Aorta (tissue), 5 donors: ENCODE measurements at places on chromosomes 2 and 18.

DNA sequence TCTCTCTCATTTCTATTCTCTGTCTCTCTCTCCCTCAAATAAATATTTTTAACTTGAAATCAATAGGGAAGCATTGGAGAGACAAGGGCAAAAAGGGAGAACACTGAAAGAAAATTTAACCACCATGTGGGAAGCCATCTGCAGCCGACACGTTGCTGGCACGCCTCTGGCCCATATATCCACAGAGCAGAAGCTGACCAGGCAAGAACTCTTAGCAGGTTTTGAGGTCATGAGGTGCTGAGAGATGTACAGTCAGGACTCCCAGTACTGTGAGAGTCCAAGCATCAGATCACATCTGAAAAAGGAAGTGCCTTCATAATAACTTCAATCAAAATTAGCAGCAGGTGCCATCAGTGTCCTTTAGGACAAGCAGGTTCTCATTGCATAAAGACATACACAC lies 156.6 kb downstream of the AKAIN1 start:
- no peak for DNase-seq

DNA sequence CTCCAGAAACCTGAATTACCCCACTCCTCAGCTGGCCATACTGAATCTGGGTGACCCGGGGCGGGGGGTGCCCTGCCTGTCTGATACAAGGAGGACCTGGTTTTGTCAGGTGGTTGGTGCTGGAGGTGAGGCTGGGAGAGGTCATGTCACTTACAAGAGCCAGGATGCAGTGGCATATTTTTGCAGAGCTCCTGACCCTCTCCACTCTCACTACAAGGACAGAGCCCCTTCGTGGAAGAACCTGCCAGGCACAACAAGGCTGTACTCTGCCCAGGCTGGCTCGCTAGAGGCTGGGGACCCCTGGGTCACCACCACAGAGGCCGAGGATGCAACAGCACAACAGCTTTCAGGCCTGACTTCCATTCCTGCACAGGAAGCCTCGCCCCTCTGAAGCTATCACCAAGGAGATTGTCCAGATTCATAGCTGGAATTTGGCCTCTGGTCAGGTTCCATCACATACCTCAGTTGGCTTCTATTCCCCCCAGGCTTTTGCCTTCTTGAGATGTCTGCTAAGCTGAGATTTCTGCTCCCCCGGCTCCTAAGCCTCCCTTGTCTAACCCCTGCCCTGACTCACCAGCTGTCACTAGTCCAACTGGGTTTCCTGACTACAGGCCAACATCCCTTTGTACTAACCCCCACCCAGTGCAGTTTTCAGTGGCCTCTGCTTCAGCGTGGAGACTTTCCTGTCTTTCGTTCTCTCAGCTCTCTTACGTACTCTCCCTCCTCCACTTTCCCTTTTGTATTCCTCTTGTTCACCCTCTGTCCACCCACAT lies 132.5 kb upstream of the EPAS1 start:
- peak; percentile 87 for DNase-seq

DNA sequence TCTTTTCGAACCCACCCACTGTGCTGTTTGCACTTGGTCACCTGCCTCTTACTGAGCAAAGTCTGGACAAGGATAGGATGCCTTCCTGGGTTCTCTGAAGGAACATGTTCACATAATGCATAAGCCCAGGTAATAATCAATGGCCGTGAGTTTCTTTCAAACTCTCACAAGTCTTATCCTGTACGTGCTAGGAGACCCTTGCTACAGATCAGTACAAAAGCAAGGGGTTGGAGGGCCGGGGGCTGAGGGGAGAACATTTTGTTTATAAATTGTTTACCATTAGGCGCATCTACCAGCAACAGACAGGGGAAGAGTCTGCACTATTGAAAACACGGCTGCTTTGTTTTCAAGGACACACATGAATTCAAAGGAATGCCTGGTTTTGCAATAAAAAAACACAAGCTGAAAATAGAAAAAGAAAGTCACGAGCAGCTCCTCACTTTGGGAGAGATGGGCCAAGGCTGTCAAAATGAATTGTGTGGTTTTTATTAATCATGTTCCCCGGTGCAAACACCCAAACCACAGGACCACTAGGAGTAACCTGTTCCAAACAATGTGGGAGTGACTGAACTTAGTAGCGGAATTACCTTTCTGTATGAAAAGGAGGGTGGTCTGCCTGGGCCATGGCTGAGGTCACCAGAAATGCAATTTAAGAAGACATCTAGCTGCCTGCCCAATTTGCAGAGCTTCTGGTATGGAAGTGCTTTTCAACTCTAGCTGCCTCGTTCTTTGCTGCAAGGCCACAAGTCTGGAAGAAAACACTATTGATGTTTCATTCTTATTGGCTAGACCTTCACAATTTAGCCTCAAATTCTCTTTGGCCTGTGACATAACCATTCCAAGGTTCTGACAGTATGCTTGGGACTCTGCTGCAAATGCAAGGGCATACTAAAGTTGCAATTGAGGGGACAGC lies 73.5 kb downstream of the CCBE1 start:
- no peak for DNase-seq

GRCh38 chr18:68241881-68242280 lies 473.0 kb downstream of the TMX3 start:
- no peak for DNase-seq

GRCh38 chr2:84038866-84039265 lies 420.2 kb downstream of the SUCLG1 start:
- no peak for DNase-seq

DNA sequence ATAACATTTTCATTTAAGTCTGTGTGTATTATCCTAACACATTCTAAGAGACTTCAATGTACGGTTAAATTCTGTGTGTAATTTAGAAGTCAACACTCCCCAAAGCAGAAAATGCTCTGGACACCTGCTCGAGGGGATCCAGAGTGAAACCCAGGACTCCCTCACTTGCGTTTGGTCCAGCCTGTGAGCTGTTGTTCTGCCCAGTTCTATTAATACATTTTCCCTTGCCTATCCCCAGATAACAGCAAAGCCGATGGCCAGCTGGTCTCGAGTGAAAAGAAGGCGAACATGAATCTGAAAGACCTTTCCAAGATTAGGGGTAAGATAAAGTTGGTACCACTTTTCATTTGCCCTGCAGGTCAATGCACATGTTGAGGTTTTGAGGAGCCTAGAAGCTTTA lies 31.0 kb upstream of the SP100 start:
- no peak for DNase-seq

DNA sequence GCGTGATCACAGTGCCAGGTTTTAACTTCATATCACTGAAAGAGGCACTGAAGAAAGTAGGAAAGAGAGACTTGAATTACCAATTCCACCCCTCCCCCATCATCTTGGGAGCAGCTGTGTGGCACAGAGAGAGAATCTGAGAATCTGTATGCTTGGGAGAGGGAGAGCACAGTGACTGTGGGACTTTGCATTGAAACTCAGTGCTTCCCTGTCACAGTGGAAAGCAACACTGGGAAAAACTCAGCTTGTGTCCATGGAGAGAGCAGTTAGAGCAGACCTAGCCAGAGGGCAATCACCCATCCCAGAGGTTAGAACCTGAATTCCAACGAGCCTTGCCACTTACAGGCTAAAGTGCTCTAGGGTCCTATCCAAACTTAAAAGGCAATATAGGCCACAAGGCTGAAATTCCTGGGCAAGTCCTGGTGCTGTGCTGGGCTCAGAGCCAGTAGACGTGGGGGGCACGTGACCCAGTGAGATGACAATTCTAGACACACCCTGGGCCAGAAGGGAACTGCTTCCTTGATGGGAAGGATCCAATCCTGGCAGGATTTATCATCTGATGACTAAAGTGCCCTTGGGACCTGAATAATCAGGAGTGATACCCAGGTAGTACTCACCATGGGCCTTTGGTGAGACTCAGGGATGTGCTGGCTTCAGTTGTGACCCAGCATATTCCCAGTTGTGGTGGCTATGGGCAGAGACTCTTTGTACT lies 15.5 kb upstream of the ABCB11 start:
- no peak for DNase-seq

- DNase-seq, result no peak
These were observed 56.4 kb downstream of the MAP4K4 start for GRCh38 chr2:101753720-101754490.

DNA sequence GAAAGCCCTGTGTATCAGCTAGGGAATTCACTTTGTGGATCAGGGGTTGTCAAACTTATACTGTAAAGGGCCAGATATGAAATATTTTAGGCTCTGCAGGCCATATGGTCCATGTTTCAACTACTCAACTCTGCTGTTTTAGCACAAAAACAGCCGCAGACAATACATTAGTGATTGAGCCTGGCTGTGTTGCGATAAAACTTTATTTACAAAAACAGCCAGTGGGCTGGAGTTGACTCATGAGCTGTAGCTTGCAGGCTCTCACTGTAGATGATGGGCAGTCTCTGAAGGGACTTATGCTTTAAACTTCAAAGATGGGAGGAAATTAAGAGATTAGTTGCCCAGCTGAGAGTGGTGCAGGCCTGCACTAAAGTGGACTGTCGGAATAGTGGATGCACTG lies 33.1 kb downstream of the WDR7 start:
- DNase-seq, result no peak

GRCh38 chr18:42658171-42658570 lies 457.3 kb downstream of the RIT2 start:
- DNase-seq, result no peak

DNA sequence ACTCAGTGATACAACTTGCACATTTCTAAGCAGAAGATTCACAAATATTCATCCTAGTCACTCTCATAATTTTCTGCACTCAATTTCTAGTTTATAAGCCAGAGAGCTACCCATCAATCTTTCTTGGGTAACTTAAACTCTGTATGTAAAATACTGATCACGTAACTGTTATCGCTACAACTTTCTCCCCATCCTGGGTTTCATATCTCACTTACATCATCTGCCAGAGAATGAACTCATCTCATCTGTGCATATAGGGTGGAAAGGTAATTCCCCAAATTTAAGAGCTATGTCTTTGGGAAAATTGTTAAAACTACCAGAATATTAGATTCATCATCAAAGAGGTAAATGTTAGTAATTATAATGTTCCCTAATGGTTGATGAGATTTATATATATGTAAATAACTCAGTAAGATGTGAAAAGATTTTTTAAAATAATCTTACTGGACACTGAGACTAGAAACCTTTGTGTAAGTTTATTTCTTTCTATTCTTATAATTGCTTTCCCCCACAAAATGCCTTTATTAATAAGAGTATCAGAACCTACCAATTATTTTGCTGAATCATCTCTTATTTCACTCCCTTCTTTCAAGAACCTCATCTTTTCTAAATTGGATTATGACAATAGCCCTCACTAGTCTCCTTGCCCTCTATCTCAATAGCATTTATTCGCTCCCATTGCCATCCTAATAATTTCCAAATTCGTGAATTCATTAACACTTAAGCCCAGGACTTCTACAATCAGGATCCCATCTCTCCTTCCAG lies 729.0 kb downstream of the EPHA4 start:
- DNase-seq, result no peak

DNA sequence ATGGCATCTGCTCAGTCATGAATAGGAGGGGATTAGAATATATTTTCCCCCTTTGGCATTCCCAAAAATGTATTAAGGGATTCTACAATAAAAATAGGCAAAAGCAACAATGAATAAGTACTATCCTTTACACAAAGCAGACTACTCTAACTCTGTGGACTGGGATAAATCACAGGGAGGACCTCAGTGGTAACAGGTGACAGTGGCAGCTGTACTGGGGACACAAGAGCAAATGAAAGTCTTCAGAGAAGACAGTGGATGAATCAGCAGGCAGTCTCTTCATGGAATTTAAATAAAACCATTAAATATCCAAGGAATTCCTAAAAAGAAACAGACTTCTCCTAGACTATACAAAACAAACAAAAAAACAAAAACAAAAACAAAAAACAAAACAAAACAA lies 4.8 kb downstream of the CDH7 start:
- no peak for DNase-seq

- DNase-seq, result no peak
These were observed 113.2 kb downstream of the BCL11A start for GRCh38 chr2:60440079-60440766.

DNA sequence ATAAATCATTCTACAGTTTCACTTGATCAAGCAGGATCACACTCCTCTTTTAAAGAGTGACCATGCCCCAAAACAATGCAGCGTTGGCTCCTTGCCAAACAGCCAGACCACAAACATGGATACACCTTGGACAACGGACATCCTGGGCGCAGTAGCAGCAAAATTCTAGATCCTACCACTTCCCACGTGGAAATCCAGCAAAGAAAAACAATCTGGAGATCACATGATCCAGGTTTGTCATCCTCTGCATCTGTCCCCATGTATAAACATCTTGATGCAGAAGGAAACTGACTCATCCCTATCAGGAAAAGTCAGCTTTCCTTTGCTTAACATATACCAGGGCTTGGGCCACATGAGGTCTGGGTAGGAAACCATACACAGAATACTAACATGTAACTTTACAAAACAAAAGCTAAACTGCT lies 53.1 kb downstream of the ZNF521 start:
- DNase-seq, result no peak

DNA sequence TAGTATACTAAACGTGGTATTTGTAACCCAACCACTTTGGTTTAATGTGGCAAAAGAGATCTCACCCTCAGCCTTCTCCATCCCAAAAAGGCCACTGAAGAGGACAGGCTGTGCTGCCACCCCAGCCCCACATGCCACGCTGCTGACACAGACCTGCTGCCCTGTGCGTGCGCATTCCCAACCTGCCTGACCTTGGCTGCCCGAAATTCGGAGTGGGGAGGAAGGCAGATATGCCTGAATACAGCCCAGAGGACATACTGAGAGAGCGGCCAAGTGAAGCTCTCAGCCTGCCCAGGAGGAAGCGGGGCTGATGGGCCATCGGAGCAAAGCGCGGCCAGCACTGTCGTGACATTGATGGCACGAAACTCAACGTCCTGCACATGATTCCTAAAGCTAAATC lies 70.0 kb downstream of the HDAC4 start:
- no peak for DNase-seq

DNA sequence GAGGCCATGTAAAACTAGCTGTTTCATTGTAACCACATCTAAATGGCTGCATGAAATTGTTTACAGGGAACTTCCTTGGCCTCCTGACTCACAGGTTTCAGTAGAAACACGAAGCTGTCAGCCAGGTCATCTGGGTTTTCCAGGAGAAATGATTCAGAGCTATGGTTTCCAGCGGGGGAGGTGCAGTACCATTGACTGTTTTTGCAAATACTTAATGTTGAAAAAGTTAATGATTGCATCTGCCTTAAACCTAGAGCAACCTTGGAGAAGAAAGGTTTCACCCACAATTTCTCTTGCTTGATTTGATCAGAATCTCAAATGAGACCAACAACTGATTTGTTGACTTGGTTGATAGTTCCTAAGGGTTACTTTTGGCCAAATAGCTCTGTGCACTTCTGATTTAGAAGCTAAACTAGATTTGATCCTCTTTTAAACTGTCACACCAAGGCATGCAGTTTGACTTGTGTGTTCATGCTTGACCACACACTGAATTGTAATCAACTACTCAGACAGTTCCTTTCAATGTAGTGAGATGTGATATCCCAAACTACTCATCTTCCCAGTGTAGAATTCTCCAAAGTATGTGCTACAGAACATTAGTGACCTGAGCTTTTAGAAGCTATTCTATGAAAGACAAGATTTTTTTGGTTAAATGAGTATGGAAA lies 193.5 kb upstream of the CHST9 start:
- DNase-seq, result no peak

DNA sequence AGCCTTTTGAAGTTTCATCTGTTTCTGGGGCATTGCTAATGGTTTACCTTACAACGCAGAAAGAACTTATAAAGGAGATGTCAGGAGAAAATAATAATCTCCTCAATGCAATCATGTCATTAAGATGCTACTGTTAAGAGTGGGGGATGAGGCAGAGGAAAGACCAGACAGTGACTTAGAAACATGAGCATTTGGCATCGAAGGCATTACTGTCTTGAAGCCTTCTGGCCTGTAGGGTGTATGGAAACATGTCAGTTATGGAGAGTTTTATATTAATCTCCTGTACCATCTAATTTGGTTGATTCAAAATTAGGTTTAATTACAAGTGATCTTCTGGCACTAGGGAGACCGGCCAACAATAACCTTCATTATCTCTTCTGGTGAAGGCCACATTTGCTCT lies 32.5 kb downstream of the CDC42EP3 start:
- no peak for DNase-seq
